ENCODE measurements at places on chromosomes 4 and X.

GRCh38 chr4:54902271-54902670 lies 223.1 kb downstream of the KDR start:
- DNase-seq = peak; percentile 24

- no peak for DNase-seq
These were observed 2.1 kb downstream of the BRWD3 start for GRCh38 chrX:80807606-80807991.

DNA sequence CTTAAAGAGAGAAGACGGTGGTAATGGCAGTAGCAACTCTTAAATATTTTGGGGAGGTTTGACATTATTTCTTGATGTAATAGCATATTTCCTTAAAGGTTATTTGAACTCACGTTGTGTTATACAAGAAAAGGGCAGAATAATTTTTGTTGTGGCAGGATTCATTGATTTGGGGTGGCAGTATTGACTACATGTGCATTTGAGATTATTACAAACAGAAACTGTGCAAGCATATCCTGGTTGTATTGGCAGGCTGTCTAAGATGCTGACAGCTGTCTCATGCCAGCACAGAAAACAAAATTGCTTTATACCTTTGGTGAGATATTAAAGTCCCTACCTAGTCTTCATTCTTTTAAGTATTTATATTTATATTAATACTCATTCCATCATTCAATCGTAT lies 300.7 kb upstream of the MAGEC2 start:
- no peak for DNase-seq

DNA sequence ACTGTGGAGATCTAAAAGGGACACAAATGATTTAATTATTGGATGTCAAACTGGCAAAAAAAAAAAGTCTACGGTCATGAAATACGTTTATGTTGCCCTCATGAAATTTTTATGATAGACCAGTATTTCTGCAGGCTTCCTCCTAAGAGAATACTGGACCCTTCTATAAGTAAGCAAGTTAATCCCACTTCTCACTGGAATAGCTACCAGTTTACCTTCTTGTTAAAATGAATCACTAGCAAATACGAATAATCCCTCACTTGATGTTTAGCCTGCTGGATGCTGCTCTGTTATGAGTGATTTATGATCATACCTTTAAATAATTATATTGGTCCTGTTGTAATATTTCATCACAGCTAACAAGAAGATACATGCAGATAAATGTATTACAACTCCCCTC lies 39.6 kb upstream of the GRID2 start:
- no peak for DNase-seq

DNA sequence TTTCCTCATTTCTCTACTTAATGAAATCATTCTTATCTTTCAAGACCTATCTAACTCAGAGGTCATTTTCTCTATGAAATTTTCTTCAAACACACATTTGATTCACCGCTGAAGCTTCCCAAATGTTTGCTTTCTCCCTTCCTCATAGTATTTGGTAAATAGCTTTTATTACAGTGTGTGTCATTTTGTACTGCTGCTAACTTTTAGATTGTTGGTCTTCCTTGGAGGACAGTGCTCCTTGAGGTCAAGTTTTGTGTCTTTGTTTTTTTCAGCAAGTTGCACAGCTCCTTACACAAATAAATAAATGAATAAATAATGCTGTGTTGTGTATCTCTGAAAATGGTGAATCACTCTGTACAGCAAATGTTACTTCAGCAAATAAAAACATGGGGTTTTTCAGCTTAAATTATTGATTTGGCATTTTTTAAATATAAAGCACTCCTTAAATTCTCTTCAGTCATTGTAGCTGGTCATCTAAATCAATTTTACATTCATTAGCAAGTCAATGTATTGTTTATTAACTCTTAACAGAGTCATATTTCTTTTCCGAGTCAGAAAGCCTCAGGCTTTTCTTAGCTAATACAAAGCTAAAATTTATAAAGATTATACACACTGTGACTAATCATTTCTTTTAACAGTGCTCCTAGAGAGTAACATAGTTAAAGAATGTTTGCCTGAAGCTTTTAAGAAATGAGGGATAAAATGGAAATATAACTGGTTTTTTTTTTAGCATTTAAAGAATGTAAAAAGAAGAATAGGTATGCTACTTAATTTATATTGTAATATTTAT lies 30.1 kb upstream of the MAD2L1 start:
- no peak for DNase-seq

- DNase-seq = no peak
These were observed 14.8 kb upstream of the TRIM60 start for GRCh38 chr4:165016971-165017370.

All from fibroblast of skin of left biceps (primary cell).